ENCODE measurements at places on chromosomes 5 and 9.

DNA sequence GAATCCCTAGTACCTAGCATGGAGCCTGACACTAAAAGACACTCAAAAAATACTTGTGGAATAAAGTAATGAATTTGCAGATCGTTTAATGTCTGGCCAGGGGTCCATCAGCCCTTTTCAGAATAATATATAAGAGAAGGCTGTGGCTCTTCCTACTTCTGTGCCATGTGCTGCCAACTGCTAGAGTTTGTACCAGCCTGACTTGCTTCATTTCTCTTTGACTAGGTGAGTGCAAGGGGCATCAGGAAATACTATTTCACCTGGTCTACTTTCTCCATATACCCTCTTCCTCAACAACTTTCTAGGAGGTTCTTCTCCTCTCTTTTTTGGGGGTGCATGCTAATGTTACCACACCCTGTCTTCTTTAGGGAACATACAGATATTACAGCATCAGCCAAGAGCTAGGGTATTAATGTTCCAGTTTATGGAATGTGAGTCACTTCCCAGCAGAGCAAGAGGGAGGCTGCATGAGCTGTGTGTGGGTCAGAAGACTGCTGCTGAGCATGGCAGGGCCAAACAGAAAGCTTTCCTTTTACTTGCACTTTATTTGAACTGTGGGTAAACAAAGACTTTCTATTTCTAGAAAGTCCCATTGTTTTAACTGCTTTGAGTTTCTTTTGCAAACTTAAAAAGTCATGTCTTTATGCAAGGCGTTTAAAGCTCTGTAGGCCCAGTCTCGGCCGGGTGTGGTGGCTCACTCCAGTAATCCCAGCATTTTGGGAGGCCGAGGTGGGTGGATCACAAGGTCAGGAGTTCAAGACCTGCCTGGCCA, 158.9 kb downstream of the ADAMTSL1 start:
- no peak for DNase-seq

- DNase-seq, result no peak
These were observed 9.4 kb downstream of the SLC22A4 start for GRCh38 chr5:132303589-132303988.

- no peak for DNase-seq
These were observed 133.1 kb upstream of the SPDL1 start for GRCh38 chr5:169450464-169450863.

DNA sequence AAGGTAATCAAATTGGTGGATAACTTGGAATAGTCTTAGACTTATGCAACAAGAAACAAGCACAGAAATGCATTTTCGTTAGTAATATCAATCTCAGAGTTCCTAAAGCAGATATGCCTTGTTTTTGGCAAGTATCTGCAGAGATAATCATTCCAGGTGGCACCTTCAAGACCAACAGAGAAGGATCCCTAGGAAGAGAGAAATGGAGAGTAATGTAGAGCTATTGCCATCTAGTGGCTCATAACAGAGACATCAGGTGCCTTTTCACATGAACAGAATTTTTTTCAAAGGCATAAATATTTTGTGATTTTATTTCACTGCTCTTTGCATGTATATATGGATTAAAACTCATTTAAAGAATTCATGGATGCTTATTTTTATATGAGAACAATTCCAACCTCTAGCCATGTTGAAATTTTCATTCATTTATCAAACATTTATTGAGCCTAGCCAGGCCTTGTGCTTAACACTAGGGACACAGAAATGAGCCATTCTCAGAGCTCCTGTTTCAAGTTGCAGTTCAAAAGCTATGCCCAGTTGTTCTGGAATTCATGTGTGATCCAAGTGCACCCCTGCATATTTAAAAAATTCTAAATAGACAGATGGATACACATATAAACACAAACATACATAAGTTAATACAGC, 117.5 kb upstream of the OR13F1 start:
- DNase-seq, result no peak

DNA sequence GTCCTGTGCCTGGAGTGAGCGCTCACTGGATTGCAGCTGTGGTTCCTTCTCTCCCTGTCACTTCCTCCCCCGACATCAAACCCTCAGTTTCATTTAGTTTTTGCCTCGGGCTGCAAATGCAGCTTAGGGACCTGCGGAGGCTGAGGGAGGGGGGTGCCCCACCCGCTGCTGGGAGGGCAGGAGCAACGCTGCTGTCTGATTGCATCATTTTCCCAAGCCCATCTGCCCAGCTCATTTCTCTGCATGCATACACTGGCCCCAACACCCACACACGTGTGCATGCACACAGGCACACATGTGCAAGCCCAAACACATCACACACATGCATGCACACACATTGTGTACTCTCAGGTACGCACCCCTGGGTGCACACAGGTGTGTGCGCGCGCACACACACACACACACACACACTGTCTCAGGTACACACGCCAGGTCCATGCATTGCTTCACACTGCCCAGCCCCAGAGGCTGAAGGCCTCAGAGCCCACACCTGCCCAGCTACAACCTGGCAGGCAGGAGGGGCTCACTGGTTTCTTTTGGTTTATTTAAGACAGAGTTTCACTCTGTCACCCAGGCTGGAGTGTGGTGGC, 3.4 kb downstream of the ASS1 start:
- no peak for DNase-seq

DNA sequence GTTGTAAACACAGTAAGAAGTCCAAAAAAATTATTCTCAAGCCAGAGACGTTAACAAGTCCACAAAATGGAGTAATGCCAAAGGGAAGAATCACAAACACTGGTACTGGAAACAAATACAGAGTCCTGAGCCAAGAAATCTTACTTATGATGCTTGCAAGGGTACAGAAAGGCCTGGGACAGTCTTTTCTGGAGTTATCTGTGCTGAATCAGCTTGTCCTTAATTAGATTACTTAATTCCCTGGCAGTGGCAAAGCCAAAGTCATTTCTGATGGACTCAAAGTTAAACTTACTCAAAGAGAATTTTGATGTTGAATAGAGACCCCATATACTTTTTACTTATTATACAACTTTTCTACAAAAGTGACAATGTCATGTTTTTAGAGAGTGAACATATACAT, 610.5 kb upstream of the ITGA1 start:
- no peak for DNase-seq

All from activated T-cell treated with anti-CD3 and anti-CD28 coated beads, Interleukin-2, amount 50 U/mL, for 48 hours (primary cell).